ENCODE measurements at places on chromosomes 4 and X.

DNA sequence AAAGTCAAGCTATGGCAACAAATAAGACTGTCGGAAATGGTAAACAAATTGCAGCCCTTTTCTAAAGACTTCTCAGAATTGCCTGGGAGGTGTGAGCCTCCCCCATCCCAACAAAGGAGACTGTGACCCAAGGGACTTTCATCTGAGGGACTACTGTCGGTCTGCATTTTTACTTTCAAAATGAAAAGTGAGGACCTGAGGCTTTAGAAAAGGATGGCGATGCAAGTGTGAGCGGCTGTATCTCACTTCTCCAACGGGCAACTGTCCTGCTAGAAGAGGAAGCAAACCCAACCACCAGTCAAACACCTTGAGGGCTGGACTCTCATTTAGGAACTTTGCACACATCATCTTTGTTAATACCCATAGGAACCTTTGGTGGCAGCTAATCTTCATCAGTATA is 62.6 kb upstream of the CLNK start:
- no peak for DNase-seq

DNA sequence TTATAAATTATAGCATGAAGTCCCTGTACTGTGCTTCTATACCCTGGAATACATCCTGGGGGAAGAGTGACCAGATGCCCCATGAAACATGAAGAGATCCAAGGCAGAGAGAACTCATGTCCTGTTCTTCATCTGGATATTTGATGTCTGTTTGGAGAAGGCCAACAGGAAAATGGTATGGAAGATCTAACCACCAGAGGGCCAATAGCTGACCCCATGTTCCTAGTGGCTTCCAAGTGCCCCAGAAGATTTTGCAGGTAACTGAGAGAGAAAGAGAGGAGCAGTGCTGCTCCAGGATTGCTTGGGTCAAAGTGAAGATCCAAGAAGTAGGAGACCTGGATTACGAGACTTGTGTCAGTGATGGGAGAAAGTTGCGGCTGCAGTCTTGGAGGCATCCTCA is 90.2 kb upstream of the TSPAN5 start:
- no peak for DNase-seq

GRCh38 chrX:41002026-41002425 is 83.2 kb upstream of the USP9X start:
- DNase-seq: no peak

DNA sequence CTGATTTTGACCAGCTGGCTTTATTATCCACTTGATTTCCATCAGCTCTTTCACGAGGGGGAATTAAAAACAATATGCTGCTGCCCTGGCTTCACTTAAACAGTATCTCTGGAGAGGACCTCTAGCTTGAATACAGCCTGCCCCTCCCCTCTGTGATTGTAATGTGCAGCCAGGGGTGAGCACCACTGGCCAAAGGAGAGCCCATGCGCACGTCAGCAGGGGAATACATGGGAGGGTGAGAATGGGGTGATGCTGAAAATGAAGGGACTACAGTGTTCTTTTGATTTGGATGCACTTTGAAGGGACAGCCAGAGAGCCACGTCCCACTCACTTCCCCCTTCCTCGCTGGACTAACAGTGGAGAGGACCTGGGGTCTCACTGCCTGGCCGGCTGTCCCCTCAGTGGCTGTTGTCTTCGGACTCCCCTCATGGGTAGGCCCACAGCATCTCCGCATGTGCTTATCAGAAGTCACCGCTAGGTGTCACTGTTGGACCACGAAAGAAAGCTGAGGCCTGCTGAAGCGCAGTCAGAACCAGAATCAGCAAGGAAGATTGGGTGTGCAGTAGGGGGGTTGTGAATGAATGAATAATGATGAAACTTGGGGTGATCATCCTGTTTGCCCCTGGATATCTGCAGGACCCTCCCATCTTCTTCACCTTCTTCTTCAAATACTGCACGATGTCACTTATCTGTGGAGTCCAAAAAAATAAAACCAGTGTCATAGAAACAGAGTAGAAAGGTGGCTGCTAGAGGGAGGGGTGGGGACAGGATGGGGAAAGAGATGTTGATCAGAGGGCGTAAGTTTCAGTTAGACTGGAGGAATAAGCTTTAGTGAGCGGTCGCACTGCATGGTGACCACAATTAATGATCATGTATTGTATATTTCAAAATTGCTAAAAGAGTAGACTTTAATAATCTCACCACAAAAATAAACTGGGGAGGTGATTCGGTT is 32.8 kb downstream of the CLCN4 start:
- DNase-seq: peak; percentile 66

DNA sequence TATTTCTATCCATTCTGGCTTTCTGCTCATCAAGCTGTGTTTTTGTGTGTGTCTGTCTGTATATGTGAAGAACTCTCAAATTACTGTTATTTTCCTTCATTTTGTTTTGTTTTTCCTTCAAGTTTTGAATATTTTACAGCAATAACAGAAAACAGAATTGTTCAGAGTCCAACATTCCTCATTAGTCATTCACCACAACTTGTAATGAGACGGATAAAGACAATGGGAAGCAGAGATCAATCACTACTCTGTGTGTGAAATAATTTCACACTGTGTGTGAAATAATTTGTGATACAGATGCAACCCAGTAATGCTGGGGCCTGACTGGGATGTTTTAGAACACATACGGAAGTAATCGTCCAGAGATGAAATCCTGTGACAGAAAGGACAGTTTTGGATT is 55.2 kb downstream of the HPGD start:
- no peak for DNase-seq

DNA sequence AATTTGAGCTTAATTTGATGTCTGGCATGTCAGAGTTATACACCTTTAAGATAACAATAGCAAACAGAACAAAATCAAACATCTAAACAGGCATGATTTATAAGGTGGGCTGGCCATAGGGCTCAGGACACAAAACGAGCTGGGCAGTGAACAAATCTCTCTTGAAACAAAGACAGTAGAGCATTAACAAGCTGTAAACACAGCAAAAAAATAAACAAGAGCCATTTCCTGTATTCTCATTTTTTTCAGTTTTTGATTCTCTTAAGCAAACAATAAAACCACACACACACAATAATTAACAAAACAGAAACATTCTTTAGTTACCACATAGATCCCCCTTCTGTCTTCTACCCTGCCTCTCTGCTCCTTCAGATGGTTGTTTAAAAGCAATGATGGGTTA is 68.3 kb upstream of the TMEM150C start:
- DNase-seq: no peak

Measured in GM03348 (cell line).